ENCODE measurements at places on chromosomes 13 and 19.

DNA sequence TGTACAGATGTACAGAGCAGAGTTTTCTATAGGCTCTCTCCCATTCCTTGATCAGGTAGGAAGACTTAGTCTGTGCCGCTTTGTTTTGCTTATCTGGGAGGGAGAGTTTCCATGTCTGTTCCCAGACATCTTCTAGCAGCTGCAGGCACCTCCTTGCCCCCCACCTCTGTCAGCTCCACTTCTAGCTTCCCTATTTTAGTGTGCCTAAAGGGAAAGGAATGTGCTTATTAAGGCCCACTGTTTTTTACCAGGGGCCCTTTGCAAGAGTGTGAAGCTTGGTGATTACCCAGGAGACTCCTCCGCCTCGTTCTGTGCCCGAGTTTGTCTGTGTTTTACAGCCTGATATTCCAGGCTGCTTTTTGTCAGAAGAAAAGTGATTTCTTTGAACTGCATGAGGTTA lies 1984.4 kb downstream of the OLFM4 start:
- DNase-seq: no peak

GRCh38 chr19:35553385-35554000 lies 8.1 kb downstream of the TMEM147 start:
- DNase-seq: no peak

- DNase-seq: peak; percentile 21
These were observed 27.9 kb upstream of the NANOS3 start for GRCh38 chr19:13848798-13849676.

DNA sequence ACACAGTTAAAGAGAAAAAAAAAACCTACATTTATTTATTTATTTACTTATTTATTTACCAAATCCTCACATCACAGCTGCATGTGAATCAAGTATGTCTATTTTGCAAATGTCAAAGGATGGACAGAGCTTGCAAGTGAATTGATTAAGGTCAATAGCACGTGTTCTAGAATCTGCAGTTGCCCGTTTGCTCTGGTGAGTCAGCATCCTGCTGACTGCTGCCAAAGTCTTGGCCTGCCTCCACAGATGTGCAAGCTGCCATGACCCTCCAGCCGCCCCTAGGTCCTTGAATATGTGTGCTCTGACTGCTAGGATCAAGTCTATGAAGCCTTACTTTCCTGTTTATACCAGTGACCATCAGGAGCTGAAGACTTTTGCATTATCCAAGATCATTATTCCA lies 320.6 kb downstream of the GPC5 start:
- no peak for DNase-seq

GRCh38 chr19:18427080-18427742 lies 8.0 kb downstream of the SSBP4 start:
- DNase-seq: no peak

DNA sequence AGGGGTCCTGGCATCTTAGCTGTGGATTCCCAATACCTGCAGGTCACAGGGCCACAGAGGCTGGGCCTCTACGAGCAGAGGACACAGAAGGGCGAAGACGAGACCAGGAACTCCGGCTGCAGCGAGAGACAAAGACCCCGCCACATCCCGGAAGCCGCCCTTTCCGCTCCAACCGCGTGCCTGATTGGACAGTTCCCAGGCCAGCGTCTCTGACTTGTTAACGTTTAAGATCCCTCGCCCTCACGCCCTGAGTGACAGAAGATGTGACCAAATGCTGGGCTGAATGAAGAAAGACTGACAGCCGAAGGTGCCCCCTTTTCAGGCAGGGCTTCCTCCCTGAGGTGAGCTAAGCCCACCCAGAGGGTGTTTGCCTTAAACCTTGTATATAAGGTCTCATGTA lies at the start of gene ZNF98:
TSS of gene ZNF98 (minus strand) at position 136 of the 400 bp plus-strand sequence. CDS start at position 14, 122 bp downstream.
- DNase-seq: no peak

DNA sequence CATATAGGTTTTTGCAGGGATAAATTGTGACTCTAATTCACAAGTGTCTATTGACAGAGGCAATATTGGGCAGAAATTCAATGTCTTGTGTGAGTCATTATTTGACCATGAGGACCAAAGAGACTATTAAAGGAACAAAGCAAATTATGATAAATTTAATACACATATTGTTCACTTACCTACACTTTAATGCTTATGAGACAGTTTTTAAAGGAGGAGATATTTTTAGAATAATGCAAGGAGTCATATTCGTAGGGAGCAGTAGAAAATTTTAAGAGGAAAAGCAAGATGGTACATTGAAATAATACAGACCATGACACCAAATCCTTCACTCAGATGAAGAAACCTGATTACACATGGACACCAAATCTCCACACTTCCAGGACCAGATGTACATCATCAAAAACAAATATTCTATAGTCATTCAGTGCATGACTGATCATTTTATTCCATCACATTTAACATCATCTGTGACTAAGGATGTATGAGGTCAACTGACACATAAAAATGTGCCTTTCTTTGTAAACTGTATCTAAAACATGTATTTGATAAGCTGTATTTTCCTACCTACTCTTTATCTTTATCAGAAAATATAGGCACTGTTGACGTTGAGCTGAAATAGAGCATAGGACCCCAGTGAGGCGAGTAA lies 4.2 kb upstream of the OR7A17 start:
- no peak for DNase-seq

GRCh38 chr13:76992548-76993001 lies 694 bp downstream of the CLN5 start:
- DNase-seq: peak; percentile 30

- no peak for DNase-seq
These were observed 76.8 kb downstream of the TUBGCP3 start for GRCh38 chr13:112510987-112511685.

- DNase-seq: no peak
These were observed 31.2 kb upstream of the KL start for GRCh38 chr13:32984857-32985626.

Measured in CD4-positive, alpha-beta T cell treated with Interleukin-12 subunit alpha and Interleukin-12 subunit beta, for 1 hour (primary cell).